ENCODE measurements at places on chromosomes 6 and 20.

- DNase-seq: no peak
These were observed 222.1 kb upstream of the SULF2 start for GRCh38 chr20:48007351-48007750.

DNA sequence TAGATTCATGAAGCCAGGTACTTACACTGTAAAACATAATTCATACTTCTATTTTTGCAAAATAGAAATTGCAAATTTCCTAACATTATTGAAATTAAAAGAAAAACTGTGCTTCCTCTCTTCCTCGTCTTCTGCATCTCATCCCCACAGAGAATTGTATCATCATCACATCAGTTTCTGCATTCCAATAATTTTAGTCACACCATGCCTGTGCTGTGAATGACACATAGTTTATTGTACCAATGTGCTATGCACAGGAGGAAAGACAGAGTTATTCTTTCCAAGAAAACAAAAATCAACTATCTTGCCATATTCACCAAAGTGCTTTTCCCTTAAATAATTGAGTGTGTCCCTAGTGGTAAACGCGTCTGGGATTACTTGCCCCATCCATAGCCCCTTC, 38.1 kb upstream of the FAM135A start:
- DNase-seq: no peak

DNA sequence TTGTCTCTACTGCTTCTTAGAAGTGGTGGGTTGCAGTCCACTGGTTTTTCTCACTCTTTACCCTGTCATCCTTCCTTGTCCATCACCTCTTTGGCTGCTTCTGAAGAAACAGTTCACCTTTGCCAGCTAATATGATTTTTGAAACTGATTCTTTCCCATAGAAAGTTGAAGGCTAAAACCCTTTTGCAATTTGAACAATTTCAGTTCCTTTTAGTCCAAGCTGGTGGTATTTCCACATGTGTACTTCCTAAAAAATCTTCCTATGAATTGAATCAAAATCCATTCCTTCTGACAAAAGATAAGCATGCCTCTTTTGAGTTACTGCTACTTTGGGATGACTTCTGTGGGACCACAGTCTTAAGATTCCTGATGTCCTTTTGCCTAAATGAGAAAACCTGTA, 210.0 kb upstream of the MAN1A1 start:
- no peak for DNase-seq

DNA sequence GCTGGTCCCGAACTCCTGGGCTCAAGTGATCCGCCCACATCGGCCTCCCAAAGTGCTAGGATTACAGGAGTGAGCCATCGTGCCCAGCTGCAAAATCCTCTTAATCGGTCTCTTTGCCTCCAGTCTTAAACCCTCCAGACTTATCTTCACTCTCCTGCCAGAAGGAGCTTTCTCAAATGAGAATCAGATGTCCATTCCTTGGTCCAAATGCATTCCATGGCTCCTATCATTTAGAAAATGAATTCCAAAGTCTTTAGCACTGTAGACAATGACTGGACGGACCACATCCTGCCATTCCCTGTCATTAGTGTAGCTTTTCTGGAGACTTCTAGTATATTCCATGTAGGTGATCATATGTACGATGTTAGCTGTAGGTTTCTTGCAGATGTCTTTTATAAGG, 141.9 kb downstream of the ID4 start:
- DNase-seq: no peak

- no peak for DNase-seq
These were observed 100.0 kb upstream of the ADGRF4 start for GRCh38 chr6:47598367-47598766.

DNA sequence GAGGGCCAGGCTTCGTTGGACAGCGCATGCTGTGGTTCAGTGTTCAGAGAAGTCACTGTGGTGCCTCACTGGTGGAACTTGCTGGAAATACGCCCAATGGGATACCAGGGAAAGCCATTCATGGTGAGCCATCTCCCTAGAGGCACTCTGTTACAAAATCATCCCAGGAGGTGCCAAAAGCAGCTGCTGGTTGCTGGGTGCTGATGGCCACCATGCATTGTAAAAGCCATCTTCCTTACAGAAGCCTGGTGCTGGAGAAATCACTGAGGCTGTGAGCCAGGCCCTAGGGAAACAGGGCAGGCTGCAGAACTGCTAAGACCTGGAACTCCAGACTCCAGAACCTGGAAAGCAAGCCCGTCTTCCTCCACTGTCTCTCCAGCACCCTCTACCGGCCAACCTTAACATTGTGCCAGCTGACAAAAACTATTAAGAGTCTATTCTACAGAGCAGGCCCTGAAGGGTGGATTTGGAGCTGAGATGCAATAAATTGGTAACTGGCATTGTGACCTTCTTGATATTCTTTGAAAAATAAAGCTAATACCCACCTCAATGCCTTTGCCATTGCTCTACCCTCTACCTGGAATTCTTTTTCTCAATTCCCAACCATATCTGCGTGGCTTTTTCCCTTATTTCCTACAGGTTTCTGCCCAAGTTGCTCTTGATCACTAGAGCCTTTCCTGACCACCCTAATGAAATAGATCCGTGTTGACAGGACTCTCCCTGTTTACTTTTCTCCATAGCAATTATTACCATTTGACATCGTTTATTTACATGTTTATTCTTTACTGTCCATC, 18.5 kb downstream of the SNRPB start:
- DNase-seq: peak; percentile 29

GRCh38 chr20:18057101-18057993, at the start of gene OVOL2:
TSS of gene OVOL2 (minus strand) at chr20:18057916. CDS start at chr20:18057634, 282 bp downstream.
- DNase-seq: no peak

DNA sequence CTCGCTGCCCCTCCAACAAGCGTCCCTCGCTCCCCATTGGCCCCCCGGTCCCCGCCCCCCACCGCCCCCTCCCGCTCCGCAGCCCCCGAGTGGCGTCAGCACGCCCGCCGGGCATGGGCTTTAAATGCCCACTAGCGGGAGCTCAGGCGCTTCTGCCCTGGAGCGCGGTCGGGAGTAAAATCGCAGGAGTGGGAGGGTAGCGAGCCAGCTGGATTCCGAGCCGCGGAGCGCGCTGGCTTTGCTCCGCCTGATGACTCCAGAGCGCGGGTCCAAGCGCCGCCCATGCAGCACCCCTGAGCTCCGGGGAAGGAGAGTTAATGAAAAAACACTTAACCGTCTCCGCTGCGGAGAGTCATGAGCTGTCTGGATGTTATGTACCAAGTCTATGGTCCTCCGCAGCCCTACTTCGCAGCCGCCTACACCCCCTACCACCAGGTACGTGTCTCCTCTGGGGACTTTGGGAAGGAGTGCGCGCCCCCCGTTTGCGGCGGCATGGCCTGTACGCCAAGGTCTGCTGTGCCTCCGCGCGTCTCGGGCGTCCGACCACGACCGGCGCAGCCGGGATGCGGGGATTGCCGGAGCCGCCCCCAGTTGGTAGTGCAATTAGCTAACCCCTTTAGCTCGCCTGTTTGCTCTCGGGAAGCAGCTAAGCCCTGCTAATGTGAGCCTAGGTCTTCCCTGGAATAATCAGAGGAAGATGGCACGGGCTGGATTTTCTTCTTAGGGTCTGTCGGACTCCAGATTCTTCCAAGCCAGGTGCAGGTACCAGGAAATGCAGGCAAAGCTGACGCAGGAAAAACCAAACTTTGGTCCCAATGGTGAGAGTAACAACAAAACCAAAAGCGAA, at the start of gene VGLL2:
Gene VGLL2 (plus strand): TSS at position 149 of the 847 bp plus-strand sequence. CDS start 206 bp downstream, at position 355.
- no peak for DNase-seq

GRCh38 chr6:55016261-55016660, 158.1 kb upstream of the HCRTR2 start:
- DNase-seq: no peak

- DNase-seq: no peak
These were observed 62.1 kb downstream of the FOXO3 start for GRCh38 chr6:108622641-108623298.

GRCh38 chr6:30554962-30555815, 1.1 kb downstream of the GNL1 start:
- DNase-seq: no peak

- DNase-seq: no peak
These were observed 219.0 kb downstream of the NKAIN2 start for GRCh38 chr6:124022641-124023040.

DNA sequence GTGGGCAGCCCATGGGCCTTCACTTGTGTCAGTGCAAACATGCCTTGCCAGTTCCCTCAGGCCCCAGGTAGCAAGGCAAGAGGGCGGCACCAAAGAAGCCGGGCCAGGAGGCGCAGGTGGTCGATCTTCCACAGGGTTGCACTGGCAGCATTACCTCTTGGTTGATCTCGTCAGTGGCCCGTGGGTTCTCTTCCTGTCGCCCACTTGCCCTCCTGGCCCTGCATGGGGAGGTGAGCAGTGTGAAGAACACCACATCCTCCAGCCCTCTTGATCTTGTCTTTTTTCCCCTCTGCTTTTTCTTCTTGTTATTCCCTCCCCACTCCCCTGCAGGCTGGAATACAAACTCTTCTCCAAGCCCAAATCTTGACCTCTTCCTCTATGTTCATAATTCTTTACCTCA, 3.0 kb upstream of the CST11 start:
- no peak for DNase-seq

DNA sequence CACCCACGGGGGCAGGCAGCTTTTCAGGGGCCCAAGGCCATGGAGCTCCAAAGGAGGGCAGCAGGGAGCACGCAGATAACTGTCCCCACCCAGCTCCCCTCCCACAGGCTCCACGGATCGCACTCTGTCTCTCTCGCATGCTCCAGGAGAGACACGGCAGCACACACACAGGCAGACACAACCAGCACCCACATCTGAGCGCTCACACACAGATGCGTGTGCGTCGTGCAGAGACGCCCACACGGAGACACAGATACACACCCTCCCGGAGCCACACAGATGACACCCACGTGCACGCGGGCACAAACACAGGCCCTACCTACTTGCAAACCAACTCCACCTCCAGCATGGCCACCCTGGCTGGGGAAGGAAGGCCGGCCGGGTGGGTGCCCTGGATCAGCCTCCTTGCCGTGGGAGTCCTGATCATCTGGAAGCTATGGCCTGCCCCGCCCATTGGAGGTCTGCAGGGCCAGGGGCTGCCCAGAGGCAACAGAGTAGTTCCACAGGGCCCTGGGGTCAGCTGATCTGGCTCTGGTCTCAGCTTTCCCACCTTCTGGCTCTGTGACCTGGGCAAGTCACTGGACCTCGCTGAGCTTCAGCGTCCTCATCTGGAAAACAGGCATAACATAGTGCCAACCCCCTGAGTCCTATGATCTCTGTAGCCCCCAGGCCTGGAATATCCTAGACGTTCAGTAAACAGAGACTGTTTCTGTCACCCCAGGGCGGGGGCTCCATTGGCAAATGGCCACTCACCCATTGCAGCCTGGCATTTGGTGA, 31.5 kb downstream of the AAR2 start:
- DNase-seq: no peak

GRCh38 chr6:82068721-82069120, 178.8 kb downstream of the IBTK start:
- no peak for DNase-seq

DNA sequence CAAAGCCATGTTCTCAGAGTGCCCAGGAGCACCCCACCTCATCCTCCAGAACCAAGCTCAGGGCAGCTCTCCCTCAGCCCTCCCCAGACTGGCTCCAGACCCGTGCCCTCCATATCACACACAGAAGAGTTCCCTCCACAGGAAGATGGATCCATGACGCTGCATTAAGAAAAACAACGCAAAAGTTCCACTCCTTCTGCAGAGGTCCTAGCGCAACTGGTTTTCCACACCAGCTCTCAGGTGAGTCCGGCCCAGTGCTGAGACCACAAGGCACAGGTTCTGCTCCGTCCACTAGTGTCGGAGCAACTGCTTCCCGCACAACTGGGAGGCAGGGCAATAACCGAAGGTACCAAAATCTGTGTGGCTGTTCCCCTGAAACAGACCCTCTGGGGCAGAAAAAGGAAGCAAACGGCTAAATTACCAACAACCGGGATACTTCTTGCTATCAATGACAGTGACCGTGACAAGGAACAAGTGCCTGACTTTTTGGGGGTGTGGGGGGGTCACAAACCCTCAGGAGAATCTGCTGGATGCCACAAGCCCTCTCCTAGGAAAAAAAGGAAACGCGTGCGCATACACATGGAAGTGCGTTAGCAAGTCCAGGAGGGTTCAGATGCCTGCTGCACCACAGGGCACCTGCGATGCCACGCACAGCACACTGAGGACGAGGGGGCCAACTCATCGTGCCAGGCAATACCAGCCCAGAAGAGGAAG, 49.2 kb downstream of the MYH7B start:
- DNase-seq: no peak

GRCh38 chr20:18987781-18988360, 174.3 kb downstream of the SCP2D1 start:
- no peak for DNase-seq

GRCh38 chr20:20847814-20848213, 135.4 kb upstream of the RALGAPA2 start:
- no peak for DNase-seq

DNA sequence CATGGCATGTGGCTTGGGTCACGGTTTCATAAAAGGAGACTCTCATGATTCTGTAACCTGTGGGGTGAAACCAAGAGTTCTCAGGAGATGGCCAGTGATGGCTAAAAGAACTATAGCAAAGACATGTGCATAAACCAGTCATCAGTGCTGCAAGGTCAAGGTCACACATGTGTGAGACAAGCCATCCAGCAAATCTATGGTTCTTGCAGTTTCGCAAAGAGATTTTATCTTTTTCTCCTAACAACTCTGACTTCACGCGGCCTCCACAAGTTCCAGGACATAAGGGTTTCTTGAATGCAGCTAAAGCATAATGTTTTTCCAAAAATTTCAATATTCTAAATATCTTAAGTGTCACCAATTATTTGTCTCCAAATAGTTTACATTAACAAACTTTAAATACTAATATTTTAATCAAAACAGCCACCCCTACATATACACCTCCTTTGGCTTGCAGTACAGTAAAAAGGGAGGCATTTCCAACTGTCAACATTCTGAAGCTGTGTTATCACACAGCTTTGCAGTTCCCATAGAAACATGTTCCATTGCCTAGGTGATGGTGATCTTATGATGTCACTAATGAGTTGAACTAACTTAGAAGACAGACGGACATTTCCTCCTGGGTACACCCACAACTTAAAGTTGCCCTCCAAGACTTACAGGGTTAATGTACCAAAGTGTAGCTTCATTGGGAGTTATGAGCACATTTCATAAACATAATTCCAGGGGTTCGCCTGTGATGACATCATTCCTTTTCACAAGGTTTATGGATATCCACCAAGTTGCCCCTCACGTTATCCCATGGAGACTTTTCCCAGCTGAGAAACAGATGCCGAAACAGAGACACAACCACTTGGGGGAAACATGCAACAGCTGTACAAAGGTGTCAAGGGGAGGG, 250.9 kb upstream of the PDE10A start:
- DNase-seq: no peak

- peak; percentile 56 for DNase-seq
These were observed at the start of gene GFOD1 for GRCh38 chr6:13487122-13488014. TSS of gene GFOD1 (minus strand) at chr6:13487600. CDS start at chr6:13486890, 710 bp downstream.

DNA sequence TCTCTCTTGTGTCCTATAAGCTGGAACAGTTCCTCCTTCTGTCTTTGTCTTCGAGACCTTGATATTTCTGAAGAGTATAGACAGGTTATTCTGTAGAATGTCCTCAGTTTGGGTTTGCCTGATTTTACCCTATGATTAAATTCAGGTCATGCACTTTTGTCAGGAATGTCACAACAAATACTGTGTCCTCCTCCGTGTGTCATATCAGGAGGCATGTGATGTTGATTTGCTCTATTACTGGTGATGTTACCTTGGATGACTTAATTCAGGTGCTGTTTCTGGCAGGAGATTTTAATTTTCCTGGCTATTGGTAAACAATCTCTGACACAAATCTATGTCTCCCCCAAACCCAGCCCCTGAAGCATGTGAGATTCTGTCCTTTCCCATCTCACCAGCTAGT, 33.3 kb upstream of the CHMP4B start:
- no peak for DNase-seq

GRCh38 chr6:90290811-90291420, 5.7 kb downstream of the BACH2 start:
- DNase-seq: no peak

GRCh38 chr20:56870271-56870670, 241.2 kb downstream of the TFAP2C start:
- no peak for DNase-seq

Measured in activated CD4-positive, alpha-beta T cell treated with anti-CD3 and anti-CD28 coated beads for 1 hour (primary cell).